ENCODE measurements at places on chromosomes 4 and X.

DNA sequence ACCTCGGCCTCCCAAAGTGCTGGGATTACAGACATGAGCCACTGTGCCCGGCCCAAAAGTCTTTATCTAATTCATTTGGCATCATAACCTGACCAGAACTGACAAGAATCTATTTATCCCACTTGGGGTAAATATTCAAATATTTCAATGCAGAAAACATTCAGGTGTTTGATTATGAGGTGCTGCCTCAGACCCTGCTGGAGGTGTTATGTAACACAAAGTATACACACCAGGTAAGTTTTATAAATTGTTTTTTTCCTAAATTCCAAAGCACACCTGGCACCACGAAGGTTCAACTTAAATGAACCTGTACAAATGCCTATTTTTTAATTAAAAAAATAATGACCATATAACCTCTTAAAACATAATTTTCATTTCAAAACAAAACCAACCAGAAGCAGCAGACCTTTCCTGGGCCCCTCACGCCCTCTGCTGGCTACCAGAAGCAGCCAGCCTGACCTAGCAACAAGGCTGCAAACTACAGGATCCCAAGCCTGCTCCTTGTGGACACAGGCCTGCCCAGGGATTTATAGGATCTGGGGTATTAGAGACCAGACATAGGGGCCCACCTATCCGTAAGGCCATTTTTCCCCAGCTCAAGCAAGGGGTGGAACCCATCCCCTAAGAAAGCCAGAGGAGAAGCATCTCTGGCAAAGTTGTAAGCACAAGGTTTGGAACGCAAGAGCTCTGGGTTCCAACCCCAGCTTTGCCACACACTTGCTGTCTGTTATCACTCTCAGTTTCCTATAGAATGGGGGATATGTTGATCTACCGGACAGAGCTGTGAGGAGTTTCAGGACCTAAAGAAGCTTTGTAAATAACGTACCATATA, 11.7 kb downstream of the OTUD5 start:
- DNase-seq = peak; percentile 19

- no peak for DNase-seq
These were observed 192.9 kb downstream of the ADGRA3 start for GRCh38 chr4:22322996-22323395.

DNA sequence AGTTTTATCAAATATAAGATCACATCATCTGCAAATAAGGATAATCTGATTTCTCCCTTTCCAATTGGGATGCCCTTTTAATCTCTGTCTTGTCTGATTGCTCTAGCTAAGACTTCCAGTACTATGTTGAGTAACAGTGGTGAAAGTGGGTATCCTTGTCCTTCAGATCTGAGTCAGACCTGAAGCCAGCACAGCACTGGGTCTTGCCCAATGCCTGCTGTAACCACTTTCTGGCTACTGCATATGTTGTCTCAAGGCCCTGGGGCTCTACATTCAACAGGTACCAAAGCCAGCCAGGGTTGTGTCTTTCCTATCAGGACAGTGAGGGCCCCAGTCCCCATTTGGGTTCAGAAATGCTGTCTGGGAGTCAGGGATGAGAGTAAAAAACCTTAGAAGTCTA, 90.3 kb downstream of the CYSLTR1 start:
- DNase-seq = no peak

DNA sequence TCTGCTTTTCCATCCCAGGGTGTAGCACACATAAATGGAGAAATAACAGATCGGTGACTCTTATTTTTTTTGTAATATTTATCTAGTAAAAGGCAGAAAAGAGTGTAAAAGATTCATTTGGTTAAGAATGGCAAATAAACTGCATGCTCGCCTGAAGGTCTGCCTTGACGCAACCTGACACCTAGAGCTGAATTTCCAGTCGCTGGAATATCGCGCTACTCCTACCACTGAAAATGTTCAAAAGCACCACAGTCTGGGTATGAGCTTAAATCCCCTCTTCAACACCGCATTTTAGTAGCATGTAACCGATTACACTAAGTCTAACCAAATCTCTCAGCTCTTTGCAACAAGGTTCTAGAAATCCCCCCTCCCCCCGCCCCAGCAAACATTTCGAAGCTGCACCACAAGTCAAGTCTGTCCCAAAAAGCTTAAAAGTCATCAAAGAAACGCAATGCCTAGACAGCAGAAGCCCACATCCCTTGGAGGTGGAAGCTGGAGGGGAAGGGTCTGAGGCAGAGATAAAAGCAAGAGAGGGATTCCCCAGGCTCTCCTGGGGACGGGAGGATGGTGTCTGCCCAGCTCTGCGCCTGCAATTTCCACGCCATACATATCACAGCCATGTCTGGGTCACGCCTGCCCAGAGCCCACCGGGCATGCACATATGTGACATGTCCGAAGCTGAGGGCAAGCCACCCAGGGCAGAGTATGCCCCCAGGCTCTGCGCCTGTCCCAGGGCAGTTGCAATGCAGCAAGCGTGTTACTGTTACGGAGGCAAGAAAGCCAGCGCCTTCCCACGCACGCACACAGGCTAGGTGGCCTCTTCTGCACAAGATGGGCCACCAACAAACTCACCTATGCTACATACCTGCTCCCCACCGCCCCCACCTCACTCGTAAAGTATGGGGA, 1.4 kb downstream of the FGF13 start:
- no peak for DNase-seq

- no peak for DNase-seq
These were observed 13.7 kb upstream of the DTHD1 start for GRCh38 chr4:36267486-36268268.

DNA sequence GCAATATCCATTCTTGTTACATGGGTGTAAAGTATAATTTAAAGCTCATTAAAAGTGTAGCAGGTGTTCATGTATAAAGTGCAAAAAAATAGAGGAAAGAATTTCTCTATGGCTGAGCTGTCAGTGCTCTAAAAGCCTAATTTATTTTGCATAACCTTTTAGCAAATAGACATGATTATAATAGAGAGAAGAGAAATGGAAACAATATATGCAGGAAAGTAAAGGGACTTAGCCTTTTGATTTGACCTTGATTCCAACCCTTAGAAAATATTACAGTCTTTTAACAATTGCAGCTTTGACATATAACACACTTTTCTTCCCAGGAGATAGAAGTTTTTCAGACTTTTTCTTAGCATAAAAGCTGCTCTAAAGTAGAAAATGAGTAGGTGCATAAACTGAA, 978.3 kb downstream of the PCDH18 start:
- no peak for DNase-seq

DNA sequence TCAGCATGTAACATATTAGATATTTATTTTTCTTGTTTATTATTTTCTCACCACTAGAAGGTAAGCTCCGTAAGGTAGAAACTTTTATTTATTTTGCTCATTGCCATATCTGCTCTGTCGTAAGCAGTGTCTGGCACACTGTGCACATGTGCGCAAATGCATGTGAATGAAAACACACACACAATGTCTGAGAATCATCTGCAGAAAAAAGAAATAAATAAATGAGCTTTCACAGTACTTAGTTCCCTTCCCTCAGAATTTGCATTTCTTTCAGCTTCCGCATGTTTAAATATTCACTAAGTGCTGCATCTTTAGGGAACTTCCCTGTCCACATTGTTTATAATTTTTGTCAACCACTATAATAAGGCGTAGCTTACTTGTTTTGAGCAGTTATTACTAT, 963.0 kb upstream of the PABPC4L start:
- DNase-seq = no peak

- no peak for DNase-seq
These were observed 49.8 kb downstream of the BEND2 start for GRCh38 chrX:18170910-18171309.

GRCh38 chr4:6953751-6954380, 44.2 kb downstream of the TBC1D14 start:
- DNase-seq = peak; percentile 10

- no peak for DNase-seq
These were observed 40.2 kb downstream of the CRMP1 start for GRCh38 chr4:5852523-5853202.

- no peak for DNase-seq
These were observed 282.1 kb upstream of the EMCN start for GRCh38 chr4:100799761-100800539.

- DNase-seq = no peak
These were observed 42.0 kb downstream of the AREG start for GRCh38 chr4:74486905-74487304.

- DNase-seq = no peak
These were observed 4.5 kb downstream of the MID1IP1 start for GRCh38 chrX:38805432-38806389.

- DNase-seq = no peak
These were observed 308.6 kb downstream of the FAM47B start for GRCh38 chrX:35251226-35251625.

DNA sequence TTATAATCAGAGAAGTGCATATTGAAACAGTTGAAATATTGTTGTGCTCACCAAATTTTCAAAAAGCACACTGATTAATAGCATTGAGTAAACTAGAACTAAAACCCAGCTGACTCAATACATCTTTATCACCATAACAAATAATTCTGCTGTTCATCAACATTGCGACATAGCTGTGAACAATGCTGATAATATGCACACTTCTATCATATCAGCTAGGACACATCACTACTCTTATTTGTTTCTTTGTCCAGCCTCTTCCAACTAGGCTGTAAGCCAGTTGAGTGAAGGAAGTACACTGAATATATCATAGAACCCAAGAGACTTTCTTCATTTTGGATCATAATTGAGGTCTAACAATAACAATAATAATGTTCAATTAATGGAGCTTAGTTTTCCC, 349.7 kb downstream of the IQCM start:
- no peak for DNase-seq

DNA sequence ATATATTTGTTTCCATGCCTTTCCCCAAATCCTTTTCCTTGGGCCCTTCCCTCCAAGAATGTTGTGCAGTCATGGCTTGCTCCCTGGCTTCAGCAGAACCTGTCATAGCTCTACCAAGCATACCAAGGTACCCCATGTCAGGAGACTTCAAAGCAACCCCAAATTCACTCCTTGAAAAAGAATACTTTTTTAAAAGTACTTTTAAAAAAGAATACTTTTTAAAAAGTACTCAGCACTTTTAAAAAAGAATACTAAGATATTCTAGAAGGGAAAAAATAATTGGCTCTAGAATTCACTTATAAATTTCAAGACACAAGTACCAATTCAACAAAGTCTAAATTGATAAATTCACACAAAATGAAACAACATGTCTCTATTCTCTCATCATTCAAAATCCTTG, 76.0 kb downstream of the NR3C2 start:
- DNase-seq = no peak

- DNase-seq = no peak
These were observed 233.5 kb downstream of the ARHGAP24 start for GRCh38 chr4:85708468-85708867.

DNA sequence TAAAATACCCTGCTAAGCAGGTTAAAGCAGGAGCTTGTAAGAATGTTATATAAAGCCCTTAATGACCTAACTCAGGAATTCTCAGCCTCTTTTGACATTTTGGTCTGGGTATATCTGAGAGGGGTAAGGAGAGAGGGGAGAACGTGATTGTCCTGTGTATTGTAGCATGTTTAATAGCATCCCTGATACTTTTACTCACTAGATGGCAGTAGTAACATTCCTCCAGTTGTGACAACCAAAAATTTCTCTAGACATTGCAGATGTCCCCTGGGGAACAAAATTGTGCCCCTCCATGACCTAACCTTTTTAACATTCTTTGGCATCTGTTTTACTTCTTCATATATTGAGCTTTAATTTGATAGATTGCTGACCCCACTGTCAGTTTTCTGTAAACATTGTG, 17.9 kb downstream of the SMARCA5 start:
- no peak for DNase-seq

DNA sequence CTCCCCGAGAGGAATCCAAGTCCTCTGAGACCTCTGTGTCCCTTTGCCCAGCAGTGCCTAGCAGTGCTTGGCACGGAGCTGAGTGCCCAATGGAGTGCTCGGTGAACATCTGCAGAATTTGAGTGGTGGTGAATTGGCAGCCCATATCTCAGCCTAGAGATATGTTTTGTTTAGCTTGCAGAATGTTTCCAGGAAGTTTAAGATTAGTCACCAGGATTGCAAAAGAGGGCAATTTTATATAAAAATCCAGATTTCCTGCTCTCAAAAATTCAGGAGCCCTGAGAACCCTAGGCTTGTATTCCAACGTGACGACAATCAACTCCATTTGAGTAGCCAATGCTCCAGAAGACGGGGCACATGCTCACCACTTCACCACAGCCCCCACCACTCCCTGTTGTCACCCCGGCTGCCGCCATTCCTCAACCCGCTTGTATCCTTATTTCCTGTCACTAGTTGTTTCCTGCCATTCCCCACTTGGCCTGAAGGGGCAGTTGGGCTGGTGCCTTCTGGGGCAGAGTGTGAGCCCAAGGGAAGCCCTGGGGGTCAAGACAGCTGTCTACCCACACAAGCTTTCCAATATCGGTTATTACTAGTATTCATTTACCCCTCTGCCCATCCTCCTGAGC, 116.9 kb downstream of the EFNB1 start:
- DNase-seq = no peak

GRCh38 chr4:55763996-55764395, 55.6 kb upstream of the EXOC1L start:
- DNase-seq = no peak

GRCh38 chr4:84895283-84895682, 71.2 kb downstream of the WDFY3 start:
- DNase-seq = no peak

DNA sequence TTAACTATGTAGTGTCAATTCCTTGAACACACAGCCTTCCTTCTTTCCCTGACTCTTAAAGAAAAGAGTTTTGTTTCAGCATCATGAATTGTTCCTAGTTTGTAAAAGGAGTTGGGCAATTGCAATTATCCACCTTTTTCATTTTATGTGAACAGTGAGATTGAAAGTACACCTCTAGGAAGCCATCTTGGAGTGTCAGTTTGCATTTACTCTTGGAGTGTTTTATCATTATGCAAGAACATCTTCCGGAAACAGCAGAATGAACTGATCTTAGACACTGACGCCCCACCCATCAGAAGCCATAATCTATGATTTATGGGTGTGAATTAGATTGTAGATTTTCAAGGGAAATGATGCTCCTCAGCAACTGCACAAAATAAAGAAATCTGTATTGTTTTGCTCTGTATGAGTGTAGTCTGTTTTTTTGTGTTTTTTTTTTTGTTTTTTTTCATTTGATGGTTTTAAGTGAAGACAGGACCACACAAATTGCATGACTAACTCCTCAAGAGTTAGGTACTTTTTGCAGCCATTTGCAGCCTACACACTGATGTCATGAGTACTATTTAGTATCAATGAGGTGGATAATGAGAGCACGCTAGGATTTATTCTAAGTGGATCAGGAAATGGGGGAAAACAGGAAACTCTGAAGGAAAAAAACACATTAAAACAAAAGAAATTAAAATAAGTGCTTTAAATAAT, 19.5 kb upstream of the FGF2 start:
- no peak for DNase-seq

DNA sequence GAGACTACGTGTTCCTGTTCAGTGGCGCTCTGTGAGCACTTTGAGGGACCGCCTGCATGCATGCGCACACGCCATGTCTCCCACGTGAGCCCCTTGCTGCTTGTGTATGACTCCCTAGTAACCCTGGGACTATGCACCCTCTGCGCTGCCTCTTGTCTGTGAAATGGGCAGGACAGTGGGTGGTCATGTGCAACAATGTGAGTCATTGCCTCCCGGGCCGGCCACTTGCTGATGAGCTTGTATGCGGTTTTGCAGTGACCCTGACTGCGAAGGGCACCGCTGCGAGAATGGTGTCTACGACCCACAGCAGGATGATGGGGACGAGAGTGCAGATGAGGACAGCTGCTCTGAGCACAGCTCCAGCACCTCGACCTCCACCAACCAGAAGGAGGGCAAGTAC, 61.4 kb downstream of the TNIP2 start:
- DNase-seq = no peak

Data from DMS 273 treated with DMSO at 0.1 percent for 48 hours (cell line).